ENCODE measurements at places on chromosomes 12 and 14.

- DNase-seq: no peak
Observed at GRCh38 chr12:46209914-46210872, 58.6 kb downstream of the SLC38A1 start.

GRCh38 chr12:66388517-66388916, 86.2 kb downstream of the HELB start:
- DNase-seq: no peak

- DNase-seq: no peak
Observed at GRCh38 chr14:51314321-51315015, 74.4 kb downstream of the TMX1 start.

DNA sequence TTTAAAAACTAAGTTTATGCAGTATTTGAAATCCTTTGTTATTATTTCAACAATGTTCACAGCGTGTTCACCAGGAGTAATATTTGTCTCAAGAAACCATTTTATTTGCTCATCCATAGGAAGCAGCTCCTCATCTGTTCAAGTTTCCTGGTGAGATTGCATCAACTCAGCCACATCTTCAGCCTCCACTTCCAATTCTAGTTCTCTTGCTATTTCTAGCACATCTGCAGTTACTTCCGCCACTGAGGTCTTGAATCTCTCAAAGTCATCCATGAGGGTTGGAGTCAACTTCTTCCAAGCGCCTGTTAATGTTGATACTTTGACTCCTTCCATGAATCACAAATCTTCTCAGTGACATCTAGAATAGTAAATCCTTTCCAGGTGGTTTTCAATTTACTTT, 18.0 kb downstream of the CLEC9A start:
- DNase-seq: no peak

DNA sequence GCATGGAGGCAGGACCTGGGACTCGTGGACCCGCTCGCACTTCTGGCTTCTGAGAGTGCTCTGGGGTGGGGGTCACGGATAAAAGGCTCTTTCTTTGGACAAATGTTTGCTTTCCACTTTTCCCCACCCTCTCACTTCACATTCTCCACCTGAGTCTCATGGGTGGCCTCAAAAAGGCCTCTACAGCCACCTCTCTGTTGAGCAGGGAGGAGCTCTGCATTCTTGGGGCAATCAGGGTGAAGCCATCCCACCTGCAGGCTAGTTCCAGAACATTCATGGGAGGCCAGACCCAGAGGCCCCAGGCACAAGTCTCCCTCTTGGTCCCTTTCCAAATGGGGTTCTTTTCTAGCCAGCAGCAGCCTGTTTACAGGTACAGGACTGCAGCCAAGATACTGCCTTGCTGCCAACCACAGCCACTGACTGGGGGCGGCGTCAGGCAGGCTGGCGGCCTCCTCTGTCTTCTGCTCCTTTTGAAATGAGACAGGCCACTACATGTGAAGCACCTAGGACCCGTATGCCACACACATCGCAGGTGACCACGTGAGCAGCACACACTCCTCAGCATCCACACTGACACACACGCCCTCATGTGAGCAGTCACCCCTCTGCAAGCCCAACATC, 18.2 kb upstream of the CEBPE start:
- no peak for DNase-seq

GRCh38 chr14:22980672-22981089, 1.7 kb downstream of the AJUBA start:
- DNase-seq: no peak

- no peak for DNase-seq
Observed at GRCh38 chr14:68638141-68638999, 154.5 kb downstream of the ZFP36L1 start.

DNA sequence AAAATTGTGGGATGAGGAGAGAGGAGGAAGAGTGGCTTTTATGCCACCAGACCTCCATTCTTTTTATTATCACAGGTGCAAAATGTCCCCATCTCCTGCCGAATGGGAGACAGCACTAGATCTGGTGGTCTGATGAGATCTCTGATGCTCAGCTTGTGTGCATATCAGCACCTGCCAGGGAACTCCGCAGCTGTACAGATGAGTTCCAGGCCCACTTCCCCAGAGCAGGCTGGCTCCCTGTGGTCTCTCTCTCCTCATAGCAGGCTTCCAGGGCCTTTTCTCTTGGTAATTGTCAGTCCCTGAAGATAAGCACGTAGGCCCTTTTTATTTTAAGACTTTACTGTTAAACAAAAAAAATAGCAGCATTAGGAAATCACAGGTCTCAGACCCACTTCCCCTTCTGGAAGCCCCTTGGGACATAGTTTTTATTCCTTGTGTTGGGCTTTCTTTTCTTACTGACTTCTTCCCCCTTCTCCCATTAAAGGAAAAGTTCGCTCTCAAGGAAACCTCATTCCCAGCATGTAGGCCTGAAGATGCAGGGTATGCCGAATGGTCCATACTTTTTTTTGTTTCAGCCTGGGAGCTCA, 4.5 kb upstream of the TBC1D30 start:
- DNase-seq: no peak

GRCh38 chr12:124049451-124050094, 76.6 kb downstream of the ZNF664 start:
- DNase-seq: no peak

GRCh38 chr12:66446276-66446675, 144.0 kb downstream of the HELB start:
- DNase-seq: no peak

- DNase-seq: no peak
Observed at GRCh38 chr14:72557671-72558070, 336.2 kb downstream of the DPF3 start.

- DNase-seq: no peak
Observed at GRCh38 chr12:117966511-117966910, 2.3 kb downstream of the KSR2 start.

DNA sequence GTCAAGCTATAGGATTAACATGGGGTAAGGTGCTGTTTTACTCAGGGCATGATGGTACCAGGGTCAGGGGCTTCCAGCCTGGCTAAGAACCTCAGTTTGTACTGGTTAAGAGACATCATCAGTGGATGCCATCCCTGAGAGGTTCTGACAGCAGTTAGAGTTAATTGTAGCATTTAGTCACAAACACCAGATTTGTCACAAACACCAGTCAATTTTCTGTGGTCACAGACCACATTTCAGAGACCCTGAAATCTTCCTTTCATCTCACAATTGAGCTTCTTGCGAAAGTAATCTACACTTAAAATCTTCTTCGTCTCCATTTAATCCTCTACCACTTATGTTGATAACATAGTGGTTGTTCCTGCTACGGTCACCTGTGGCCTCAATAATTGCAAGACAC, 143.0 kb upstream of the EGLN3 start:
- DNase-seq: no peak

GRCh38 chr12:23895792-23896218, 53.7 kb downstream of the SOX5 start:
- no peak for DNase-seq

- DNase-seq: no peak
Observed at GRCh38 chr12:71605039-71605438, 58.6 kb downstream of the ZFC3H1 start.

DNA sequence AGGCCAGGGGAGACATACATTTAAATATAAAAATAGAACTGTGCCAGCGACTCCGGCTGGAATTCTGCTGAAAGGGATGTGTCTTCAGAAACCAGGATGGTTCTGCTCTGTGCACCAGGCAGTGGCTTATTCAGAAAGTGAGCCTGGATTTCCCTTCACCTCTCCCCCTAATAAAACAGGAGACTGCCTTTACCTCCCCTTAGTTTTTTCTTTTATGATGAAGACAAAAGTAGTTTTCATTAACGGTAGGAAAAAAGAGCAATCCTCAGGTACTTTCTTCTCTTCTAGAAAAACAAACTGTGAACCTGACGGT, 346 bp downstream of the SLC7A8 start:
- DNase-seq: no peak

DNA sequence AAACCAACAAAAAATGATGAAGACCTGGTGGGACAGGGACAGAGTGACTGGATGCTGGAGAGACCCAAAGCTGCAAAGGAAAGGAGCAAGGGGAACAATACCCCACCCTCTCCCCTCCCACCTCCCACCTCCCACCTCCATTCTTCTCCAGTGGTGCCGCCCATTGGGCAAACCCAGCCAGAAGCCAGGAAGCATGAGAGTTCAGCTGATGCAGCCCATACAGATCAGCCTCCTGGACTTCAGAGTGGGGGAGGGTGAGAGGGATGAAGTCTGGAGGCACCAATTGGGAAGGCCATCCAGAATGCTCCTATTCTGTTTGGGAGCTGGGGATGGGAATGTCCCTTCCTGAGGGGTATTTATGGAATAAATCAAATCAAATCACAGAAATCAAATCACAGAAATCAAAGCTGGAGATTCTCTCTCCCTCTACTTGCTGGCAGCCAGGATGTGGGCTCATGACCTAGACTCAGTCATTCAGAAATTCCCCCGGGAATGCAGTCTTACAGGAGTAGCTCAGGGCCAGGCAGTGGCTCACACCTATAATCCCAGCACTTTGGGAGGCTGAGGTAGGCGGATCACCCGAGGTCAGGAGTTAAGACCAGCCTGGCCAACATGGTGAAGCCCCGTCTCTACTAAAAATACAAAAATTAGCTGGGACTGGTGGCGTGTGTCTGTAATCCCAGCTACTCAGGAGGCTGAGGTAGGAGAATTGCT, 31.1 kb downstream of the IRF2BPL start:
- no peak for DNase-seq

- DNase-seq: no peak
Observed at GRCh38 chr12:57332646-57333312, 81.8 kb upstream of the STAC3 start.

GRCh38 chr12:20429852-20430251, 61.5 kb downstream of the PDE3A start:
- no peak for DNase-seq

GRCh38 chr12:124302241-124302806, 7.4 kb downstream of the RFLNA start:
- DNase-seq: no peak

DNA sequence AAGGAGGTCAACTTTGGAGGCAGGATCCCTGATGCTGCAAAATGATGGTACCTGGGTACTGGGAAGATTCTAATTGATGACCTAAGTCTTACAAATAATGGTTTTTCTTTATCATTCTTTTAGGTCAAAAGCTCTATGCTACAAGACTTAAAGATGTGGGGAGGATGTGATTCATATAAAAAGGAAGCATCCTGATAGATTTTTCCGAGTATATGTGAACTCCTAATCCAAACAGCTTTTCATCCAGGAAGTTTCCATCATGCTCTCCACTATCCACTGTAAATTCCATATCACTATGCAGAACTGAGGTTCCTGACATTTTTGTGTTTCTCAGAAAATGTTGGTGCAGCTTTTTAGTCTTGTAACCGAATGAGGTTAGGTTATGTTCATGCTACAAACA, 293.2 kb downstream of the PAWR start:
- DNase-seq: no peak

DNA sequence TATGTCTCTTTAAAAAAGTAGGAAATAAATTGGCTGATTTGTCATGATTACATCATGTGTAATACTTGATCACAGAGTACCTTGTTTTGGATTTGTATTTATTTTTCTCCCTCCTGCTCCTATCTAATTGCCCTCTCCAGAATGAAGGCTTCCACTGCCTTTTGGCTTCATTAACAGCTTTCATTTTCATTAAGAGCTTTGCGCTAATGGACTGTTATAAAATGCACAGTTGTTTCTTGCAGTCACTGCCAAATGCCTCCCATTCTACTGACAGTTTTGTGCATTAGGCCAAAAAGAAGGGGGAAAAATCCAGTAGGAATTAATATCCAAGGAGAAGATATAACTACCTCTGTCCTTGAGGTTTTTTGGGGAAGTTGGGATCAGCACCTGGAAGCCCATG, 159.2 kb downstream of the NRXN3 start:
- no peak for DNase-seq

DNA sequence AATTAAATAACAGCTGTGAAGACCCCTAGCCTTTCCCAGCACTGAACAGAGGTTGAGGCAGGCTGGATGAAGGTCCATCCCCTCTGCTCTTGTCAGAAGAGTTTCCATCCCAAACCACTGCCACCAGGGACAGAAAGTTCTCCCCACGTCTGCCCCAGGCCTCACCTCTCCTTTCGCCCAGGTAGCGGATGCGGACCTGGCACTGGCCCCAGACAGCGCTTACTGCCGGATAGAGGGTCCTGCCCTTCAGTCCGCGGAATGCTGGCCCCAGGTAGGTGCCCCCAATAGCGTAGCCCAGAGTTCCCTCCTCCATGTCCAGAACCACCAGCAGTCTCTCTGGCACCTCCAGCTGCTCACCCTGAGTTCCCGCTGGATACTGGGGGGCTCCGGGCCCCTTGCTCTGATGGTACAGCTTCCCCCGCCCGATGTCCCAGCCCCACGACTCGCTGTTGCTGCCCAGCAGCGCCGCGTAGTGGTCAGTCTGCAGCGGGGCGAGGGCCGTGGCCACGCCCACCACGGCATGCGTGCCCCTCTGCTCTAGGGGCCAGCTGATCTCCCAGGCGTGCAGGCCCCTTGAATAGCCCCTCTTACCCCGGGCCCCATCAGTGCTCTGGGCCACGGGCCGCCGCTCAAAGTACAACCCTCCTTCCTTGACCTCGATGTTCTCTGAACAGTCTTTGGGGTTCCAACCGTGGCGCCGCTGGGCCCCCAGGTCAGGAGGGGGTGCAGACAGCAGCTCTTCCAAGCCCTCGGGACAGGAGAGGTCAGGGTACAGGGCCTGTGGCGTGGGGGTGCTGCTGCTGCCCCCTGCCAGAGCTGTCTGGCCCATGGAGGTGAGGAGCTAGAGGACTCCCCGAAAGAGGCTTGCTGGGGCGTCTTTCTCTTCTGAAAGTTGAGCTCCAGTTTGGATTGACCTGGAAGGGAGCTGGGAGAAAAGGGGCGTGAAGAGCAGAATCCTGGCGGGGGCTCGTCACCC, 742 bp downstream of the SPSB2 start:
- peak; percentile 49 for DNase-seq

All from KG1 (cell line).